ENCODE measurements at places on chromosomes 16 and 17. TPM values are rescaled to one million over a fixed set of nuclear protein-coding genes. Genes with fewer than 3 reads are reported as not detected.

GRCh38 chr17:3935140-3935542, 18.9 kb upstream of the P2RX1 start:
- peak; percentile 94 for DNase-seq

- no peak for DNase-seq
Observed at GRCh38 chr17:35968520-35969054, 12.7 kb downstream of the CCL16 start.

- DNase-seq = peak; percentile 76
Observed at GRCh38 chr17:16439303-16439791, 24.0 kb downstream of the TRPV2 start.

DNA sequence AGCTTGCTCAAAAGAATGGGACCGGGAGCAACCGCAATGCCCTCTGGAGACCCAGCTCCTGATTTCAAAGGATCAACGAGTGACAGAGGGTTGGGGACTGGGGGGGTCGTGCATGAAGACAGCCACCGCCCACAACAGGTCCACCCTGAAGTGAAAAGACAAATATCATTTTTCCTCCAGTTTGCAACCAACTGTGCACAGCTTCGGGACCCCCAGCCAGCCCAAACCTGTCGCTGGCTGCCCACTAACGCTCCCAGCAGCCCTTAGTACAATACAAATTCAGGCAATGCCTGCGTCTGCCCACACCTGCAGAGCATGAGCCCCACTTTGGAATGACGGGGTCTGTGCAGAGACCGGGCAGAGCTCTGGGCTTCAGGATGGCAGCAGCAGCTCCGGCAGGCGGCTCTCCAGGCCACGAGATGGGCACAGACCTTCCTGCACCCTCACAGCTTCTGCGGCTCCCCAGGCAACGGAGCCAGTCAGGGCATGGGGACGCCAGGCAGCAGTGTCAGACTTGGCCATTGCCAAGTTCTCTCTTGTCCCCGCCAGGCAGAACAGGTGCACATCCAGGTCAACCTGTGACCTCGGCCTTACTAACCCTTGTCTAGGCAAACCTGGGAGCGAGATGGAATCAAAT, 60.1 kb downstream of the TBC1D16 start:
- no peak for DNase-seq

DNA sequence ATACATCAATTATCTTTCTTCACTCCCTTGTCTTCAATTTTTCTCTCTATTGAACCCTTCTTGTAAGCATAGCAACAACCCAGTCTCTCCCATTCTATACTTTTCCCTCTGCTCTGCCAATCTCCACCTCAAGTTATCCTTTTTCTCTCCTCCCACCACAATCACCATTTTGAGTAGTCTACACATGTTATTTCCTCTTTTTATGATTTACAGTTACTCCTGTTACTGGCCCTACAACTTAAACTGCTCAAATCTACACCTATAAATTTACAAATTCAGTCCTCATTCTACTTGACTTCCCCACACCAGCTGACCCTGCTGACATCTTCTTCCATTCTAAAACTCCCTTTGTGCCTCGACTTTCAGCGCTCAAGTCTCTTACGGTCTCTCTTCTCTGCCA, 84.6 kb downstream of the SPAG9 start:
- no peak for DNase-seq

DNA sequence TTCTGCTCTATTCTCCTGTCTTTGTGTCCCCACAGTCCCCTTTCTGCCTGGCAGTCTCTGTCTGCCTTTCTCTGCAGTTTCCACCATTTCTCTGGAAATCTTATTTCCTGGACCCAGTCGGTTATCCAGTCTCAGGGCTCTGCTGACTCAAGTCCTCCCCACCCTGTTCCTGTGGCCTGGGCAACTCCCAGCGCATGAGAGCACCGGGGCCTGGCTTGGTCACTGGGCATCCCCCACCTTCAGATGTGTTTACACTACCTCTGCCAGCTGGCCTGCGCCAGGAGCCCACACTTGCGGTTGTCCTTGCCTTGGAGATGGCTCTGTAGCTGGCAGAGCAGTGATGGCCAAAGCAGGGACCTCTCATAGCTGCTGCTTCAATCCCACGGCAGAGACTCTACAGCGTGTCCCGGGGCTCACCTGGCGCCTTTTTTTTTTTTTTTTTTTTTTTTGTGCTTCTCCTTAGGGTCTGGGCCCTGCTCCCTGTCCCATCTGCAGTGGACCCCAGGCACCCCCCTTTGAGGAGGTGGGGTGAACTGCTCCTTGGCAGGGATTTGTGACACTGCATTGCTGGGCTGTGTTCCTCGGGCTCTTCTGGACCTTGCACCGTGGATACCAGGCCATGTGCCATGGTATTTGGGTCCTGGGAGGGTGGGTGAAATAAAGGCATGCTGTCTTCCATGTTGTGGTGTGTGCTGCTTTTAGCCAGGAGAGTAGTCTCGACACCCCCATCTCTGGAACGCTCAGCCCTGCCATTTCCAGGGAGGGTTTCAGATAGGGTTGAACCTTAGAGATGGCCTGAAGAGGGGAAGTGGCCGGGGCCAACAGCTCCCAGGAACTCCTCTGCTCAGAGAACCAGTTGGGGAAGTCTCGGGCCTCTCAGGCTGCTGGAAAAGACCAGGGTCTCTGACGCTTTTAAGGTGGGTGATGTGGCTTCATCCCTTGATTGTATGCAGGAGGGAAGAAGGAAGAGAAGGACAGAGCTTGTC, 17.5 kb downstream of the GUCY2D start:
- DNase-seq = peak; percentile 89

GRCh38 chr16:27080895-27081294, 14.2 kb downstream of the C16orf82 start:
- no peak for DNase-seq

DNA sequence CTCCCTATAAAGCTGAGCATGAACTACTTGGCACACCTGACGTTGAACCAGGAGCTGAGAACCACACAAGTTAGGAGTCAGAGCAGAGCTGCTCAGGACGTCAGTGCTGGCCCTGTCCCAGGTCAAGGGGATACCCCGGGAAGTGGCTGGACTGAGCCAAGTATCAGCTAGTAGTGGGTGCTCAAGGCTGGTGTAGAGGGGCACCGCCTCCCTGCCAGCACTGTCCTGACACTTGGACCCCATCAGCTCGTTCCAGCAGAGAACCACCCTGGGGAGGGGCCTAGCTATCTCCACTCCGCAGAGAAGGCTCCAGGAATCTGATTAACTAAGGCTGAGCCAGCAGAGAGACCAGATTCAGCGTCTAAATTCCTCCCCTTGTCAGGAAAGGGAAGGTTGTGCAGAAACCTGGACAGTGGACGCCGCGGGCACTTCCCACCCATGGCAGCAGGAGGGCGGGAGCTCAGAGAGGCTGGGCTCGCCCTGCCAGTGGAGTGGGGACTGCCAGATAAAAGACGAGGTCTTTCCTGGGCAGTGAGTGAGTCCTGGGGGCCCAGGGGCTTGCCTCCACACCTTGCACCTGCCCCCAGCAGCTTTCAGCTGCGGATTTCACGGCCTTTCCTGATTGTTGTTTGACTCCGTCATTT, 21.0 kb downstream of the C16orf90 start:
- peak; percentile 29 for DNase-seq

DNA sequence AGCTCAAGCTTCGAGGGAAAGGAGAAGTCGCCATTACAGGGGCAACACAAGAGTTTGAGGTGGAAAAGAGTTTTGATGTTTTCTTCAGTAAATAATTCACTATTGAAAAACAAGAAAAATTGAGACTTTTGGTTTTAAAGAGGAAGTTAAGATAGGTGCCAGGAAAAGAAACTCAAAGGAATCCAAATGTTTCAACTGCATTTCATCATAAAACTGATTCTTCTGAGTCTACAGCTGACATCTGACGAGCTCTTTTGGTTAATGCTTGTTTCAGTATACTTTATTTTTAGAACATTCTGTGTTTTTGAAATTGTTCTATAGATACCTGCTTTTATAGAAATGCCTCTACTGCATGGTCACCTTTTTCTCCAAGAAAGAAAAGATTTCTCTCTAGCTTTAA, 54.0 kb downstream of the ERN1 start:
- DNase-seq = no peak

GRCh38 chr16:68760671-68761275, 23.7 kb downstream of the CDH1 start:
- peak; percentile 69 for DNase-seq

DNA sequence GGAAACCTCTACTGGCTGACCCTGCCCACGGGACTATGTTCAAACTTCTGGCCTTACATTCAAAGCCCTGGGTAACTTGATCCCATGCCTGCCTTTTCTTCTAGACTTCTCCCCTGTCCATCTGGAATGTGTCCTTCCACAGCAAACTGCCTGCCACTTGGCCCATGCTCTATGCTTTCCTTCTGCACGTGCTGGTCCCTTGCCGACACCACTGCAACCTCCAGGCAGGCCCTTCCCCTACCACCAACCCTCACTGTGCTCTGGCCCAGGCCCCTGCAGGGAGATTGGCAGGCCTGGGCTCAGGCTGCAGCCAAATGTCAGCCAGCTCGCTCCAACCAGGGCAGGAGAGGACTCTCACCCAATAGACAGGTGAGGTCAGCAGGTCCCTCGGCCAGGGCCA, 11.0 kb downstream of the HSD11B2 start:
- DNase-seq = peak; percentile 30

DNA sequence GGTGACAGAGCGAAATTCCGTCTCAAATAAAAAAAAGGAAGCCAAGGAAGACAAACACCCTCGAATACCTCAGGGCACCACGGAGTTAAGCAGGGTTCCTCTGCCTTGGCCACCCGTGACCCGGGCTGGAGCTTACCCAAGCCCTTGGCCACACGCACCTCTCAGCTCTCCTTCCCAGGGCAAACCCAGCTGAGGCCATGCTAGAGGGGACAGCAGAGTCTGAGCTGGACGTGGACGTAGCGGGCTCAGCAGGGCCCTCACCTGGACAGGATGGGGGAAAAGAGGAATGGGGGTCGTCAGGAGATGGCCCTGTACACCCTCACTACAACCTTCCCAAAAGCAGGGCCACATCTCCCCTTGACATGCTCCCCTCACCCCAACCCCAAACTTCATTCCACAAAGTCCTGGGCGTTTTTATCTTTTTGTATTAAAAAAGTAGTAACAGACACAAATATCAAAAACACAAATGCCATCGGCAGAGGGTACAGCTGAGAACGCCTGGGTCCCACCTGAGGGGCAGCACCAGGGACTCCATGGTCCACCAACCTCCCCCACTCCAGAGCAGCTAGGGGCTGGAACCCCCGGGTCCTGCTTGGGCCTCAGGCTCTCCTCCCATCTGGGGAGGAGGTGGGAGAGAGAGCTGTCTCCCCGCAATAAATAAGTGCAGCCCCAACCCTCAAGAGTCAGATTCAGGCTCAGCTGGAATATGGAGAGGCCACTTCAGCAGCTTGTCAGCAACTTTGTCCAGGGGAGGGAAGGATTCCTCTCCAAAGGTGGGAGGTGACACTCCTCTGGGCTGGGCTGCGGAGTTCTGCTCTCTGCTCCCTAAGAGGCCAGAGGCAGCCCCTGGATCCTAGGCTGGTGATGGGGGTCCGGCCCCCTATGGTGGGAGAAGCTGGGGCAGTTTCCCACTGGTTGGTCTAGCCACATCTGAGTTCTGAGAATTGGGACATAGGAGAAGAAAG, 11.9 kb downstream of the PER1 start:
- peak; percentile 81 for DNase-seq

DNA sequence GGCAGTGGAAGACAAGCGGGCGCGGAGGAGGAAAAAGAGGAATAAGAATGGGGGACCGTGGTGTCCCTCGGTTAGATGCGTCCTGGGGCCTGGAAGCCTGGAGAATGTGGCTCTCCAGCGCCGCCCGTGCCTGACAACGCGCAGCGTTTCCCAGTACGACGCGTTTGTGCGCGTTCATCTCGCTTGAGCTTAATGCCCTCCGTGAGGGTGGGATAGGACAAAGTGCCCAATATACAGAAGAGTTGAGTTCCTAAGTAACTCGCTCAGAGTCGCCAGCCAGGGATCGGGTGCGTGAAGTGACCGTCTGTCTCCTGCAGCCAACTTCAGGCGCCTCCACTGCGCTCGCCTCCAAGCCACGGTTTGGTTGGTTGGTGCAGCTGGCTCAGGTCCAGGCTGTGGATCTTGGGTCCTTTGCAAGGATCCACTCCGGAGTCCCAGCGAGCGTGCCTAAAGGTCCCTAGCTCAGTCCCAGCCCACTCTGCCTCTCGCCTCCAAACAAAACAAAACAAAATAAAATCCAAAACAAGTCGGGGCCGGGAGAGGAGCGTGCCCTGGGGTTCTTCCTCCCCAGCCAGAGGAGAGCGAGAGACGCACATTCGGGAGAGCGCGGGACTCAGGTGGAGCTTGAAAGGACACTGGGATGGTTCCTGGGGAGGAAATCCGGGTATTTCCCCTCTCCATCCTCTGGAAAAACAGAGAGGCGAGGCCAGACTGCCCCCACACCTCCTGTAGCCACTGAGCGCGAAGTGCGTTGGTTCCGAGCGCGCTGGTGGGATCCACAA, 974 bp downstream of the GALR2 start:
- peak; percentile 88 for DNase-seq

- no peak for DNase-seq
Observed at GRCh38 chr17:2580661-2581060, 12.8 kb upstream of the PAFAH1B1 start.

DNA sequence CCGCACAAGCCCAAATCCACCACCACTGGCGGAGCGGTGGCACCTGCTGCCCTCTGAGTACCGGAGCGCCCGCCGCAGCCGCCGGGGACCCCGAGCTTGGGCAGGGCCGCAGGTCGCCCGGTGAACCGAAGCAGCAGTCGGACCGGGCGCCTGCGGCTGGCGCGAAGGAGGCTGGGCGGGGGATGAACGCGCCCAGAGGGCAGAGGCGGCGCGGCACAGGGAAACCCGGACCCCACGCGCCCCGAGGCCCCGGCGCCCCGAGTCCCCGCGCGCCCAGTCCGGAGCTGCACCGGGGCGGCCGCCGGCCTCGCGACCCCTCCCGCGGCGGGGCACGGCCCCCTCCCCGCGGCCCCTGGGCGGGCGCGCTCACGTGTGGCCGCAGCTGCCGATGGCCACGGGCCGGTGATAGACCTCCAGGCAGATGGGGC, 393 bp downstream of the RNF166 start:
- peak; percentile 93 for DNase-seq

DNA sequence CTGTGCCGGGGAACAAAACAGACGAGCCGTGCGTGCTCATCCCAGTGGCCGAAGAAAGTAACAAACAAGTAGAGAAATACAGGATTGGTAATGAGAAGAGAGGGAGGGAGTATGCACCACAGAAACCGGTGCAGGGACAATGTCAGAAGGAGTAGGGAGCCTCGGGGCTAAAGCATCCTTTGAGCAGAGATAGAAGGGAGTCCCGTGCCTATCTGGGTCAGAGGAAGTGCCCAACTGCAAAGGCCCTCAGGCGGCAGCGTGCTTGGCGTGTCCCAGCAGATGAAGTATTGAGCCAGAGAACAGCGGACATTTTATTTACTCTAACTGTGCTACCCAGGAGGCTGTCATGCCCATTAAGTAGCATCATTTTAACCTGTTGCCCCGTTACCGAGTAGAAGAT, 114.9 kb upstream of the CACNG5 start:
- DNase-seq = no peak

Gene STAC2
- under 0.01 TPM for total RNA-seq

Gene ZNF750
- not detected for total RNA-seq

Gene CDH11
- total RNA-seq = 1,116 TPM

Gene SOST
- not detected for total RNA-seq

Gene SPN
- total RNA-seq = not detected

Gene TAC4
- not detected for total RNA-seq

Gene CD79B
- total RNA-seq = 0.36 TPM

Gene PIGS
- total RNA-seq = 54.5 TPM

Gene EARS2
- 26.8 TPM for total RNA-seq

Measured in osteoblast (primary cell).